Spleen (tissue), 13 donors: ENCODE measurements at places on chromosomes 3 and 15.

DNA sequence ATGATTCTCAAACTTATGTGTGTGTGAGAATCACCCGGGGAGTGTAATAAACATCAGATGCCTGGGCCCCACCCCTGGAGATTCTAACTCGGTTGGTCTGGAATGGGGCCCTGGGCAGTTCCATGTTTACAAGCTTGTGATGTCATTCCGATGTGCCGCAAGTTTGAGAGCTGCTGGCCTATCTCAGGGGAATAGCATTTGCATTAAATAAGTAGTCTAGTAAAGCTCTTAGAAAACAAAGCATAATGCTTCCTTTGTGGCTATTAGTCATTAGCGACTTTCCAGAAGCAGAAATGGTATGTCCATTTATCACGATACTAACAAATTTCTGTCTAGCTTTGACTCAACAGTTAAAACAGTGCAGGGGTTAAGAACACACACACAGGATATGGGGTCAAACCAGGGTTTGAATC lies 20.9 kb downstream of the PGBD4 start:
- DNase-seq, result no peak

DNA sequence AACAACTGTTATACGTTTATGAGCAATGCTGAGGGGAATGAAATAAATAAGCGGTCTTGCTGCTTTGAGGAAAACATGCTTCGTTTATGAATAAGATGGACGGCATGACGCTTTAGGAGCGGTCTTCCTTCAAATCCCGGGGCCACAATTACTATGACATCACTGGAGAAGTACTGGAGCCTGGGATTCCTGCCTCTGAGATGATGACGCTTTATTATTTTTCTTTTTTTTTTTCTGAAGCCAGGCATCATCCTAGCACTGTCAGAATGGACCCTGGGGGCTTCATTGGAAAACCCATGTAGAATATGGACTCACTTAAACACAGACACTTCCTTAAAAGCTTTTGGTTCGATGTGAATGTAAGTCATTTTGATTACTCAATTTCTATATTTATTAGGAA lies 52.5 kb upstream of the FOXP1 start:
- DNase-seq, result no peak

DNA sequence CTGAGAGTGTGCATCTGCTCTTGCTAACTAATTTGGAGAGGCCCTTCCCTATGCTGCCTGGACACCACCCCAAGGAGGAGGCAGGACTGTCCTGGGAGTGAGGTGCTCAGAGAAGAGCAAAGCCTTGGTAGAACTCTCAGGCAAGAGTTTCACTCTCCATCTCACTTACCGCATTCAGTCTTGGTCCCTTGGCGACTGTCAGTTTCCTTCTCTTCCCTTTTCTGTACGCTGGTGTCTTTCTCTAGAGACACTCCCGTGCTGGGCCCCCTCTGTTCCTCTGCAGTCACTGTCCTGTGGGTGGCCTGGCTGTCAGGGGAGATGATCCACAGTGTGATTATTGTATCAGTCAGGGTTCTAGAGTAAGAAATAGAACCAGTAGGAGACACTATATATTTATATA lies 44.0 kb downstream of the IDH2 start:
- no peak for DNase-seq

- DNase-seq, result no peak
Observed at GRCh38 chr15:82993144-82993543, 7.1 kb downstream of the RAMAC start.

GRCh38 chr15:58951388-58952007 lies 18.0 kb upstream of the SLTM start:
- DNase-seq, result no peak

DNA sequence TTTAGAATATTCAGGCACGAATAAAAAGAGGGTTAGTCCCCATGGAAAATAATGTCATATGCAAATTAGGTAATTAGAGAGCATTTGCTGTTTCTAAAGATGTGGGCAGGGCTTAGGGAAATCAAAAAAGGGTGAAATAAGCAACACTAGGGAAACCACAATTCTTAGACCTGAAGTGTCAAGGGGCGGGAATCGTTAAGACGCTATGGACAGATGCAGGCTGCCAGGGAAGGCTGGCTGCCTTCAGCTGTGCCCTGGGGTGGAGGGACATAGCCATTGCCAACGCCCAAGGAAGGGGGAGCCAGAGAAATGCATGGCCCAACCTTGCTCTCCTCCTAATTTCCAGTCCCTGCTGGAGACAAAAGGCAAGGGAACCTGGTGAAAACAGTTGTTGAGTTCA lies 141.7 kb upstream of the PROK2 start:
- no peak for DNase-seq

GRCh38 chr3:192907784-192908183 lies 9.9 kb downstream of the MB21D2 start:
- DNase-seq, result no peak

GRCh38 chr3:51974963-51975851 lies at the start of gene ABHD14A:
Gene ABHD14A, plus strand, starts transcription at chr3:51975064. Its CDS starts 72 bp downstream, at chr3:51975136.
- peak; percentile 94 for DNase-seq

- no peak for DNase-seq
Observed at GRCh38 chr3:160956785-160957184, 148.4 kb downstream of the B3GALNT1 start.

DNA sequence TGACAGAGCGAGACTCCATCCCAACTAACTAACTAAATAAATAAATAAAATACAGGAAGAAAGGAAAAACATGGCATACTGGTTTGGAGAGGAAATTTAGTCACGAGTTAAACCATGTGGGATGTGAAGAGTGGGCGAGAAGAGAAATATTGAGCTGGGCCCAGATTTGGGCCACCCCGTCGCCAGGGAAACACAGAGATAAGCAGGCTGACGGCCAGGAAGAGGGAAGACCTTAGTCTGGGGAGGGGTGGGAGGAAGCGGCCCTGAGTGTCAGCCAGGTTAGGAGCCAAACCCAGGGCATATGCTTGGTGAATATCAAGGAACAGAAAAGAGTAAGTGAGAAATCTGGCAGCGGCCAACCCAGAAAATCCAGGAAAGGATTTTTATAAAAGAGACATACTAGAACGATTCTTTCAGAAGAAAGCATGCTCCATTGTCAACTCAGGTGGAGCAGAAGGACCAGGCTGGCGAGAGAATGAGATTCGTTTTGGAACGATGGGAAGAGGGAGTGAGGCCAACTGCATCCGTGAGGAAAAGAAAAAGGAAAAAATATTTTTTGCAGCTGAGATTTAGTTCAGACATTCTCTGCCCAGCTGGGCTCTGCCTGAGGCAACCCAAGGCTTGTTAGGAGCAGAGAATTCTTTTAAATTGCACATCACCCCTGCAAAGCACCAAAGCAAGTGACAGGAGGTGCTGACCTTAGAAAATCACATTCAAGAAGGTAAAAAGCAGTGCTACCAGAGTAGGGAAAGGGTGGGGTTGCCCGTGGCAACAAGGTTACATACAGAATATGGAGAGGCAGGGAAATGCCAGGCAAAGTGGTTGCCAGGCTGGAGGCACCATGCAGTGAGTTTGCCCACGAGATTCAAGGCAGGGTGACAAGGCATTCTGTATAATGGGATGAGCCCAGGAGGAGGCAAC lies 59.3 kb upstream of the RAD18 start:
- no peak for DNase-seq

DNA sequence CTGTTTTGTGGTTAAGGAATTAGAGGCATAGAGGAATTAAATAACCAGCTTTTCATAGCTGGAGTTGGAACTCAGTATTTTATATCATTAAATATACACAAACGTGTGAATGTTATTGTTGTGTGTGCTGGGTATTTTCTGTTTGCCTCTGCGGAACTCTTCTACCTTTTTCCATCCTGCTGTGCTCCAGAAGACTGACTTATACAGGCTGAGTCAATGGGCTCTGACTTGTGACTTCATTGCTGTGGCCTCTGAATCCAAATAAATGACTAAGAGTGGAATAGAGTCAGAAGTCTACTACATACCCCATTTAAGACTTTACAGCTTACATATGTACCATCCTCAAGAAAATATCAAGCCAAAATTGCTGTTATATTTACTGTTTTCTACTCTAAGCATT lies 17.6 kb downstream of the ARIH1 start:
- DNase-seq, result no peak

GRCh38 chr15:57761562-57761961 lies 55.0 kb downstream of the POLR2M start:
- no peak for DNase-seq

GRCh38 chr3:12120374-12121140 lies 38.2 kb downstream of the TIMP4 start:
- DNase-seq, result peak; percentile 76

- no peak for DNase-seq
Observed at GRCh38 chr15:39312984-39313383, 267.9 kb upstream of the THBS1 start.

DNA sequence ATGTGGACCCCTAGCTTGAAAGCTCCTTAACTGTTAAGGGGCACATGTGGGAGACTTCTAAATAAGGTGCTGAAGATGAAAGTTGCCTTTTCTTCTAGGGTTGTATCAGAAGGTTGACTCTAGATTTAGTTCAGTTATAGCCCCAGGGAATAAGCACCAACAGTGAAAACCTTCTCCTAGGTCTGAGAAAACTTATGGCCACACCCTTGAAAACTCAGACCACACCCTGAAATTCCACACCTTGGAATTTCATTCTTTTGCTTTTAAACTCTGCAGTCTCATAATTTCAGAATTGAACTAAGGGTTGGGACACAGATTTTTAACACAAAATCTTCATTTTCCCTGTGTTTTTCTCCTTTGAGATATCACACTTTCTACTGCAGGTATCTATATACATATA lies 355.8 kb upstream of the IL12A start:
- DNase-seq, result no peak

GRCh38 chr3:185724761-185725160 lies 100.1 kb downstream of the IGF2BP2 start:
- no peak for DNase-seq

GRCh38 chr3:24548278-24548677 lies 53.6 kb upstream of the THRB start:
- DNase-seq, result no peak

DNA sequence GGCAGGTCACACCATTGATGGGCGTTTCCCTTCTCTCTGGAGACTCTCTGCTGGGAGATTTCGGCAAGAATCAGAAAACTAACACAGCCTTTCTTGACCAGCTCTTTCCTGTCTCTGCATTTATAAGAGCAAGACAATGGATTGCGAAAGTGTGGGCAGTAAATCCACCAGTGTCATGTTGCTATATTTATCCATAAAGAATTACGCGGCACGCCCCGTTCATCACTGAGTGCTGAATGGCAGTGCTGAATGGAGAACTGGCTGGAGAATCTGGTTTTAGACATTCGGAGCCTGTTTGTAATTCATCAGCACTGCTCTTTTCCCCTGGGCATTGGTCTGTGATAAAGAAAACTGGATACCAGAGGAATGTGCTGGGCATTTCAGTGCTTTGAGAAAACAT lies 2.0 kb upstream of the CEMIP start:
- no peak for DNase-seq

GRCh38 chr3:87756616-87757015 lies 302.2 kb downstream of the CGGBP1 start:
- DNase-seq, result no peak

DNA sequence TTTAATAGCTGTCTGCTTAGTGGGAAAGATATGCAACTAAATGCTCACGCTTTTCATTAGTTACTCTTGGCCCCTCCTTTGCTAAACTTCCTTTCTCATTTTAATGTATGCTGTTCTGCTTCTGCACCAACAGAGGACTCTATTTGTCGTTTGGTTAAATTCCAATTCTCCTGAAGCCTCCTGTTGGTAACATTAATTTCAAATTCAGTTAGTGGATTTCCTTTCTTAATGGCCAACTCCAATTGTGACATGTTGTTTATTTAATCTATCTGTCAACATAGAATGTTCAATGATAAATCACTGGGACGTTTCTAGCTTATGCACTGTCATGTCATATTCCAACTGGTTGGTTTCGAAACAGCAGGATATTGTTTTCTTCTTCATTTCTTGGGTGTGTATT lies 467.4 kb upstream of the BCHE start:
- no peak for DNase-seq

GRCh38 chr15:92666780-92667179 lies 11.2 kb upstream of the FAM174B start:
- no peak for DNase-seq

GRCh38 chr3:140770977-140771667 lies 93.3 kb downstream of the TRIM42 start:
- DNase-seq, result no peak

- no peak for DNase-seq
Observed at GRCh38 chr15:56820333-56820732, 87.0 kb upstream of the ZNF280D start.
